ENCODE measurements at places on chromosomes 7 and 10. TPM values are rescaled to one million over a fixed set of nuclear protein-coding genes. Genes with fewer than 3 reads are reported as not detected.

ZNF736 gene
- total RNA-seq: 82.3 TPM

AGR2 gene
- total RNA-seq: 0.19 TPM

HABP2 gene
- total RNA-seq: not detected

EPHB6 gene
- not detected for total RNA-seq

NPFFR1 gene
- not detected for total RNA-seq

SLC29A3 gene
- 3.4 TPM for total RNA-seq

LRRC61 gene
- total RNA-seq: 4.1 TPM

CXCL12 gene
- total RNA-seq: not detected

CLDN4 gene
- total RNA-seq: not detected

Measured in Karpas-422 (cell line).